ENCODE measurements at places on chromosomes 16 and 17.

DNA sequence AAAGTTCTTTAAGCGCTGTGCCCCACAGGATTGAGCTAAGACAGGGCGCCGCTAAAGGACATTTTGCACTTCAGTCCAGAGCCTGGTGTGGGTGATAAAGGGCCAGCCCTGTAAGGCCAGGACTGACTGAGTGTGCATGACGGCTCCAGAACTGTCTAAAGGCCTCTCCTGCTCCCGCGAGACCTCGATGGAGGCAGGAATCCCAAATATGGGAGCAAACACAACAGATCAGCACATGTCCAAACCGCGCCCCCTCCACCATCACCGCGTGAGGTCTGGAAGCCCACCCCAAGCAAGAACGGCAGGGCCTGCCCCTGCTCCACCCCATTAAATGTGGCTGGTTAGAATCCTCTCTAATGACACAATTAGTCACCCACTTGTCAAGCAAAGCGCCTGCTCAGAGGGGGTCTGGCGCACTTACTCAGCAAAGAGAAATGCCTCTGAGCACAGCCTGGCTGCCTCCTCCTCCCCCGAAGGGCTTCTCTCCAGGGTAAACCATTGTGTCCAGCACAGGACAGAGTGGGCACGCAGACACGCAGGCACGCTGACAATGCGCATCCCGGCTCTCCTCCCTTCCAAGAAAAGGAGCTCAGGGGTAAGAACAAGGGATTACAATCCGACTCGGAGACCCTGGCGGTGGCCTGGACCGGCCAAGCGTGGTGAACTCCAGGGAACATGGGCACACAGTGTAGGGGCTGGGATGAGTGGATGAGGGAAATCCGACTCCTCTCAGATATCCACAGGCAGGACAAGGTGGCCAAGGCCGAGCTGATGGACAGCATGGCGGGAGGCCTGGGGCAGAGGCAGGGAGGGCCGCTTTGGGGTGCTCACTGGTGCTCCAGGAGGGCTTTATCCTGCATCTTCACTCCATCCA is 1.5 kb downstream of the MXRA7 start:
- DNase-seq, result no peak

GRCh38 chr17:62619417-62620155 is 7.9 kb upstream of the MRC2 start:
- DNase-seq, result no peak

GRCh38 chr17:44310188-44310587 is 1.8 kb downstream of the RUNDC3A start:
- no peak for DNase-seq

DNA sequence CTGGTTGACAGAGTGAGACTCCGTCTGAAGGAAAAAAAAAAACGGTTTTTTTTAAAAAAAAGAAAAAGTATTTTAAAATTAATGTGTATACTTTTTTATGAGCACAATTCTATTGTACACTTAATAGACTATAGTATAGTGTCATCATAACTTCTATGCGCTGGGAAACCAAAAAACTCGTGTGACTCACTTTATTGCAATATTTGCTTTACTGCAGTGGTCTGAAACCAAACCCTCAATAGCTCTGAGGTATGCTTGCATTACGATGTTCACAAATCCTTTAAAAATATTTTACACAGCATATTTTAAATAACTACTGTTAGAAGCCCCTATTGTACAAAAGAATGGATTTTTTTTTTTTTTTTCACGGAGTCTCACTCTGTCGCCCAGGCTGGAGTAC is 12.4 kb upstream of the MAP2K6 start:
- DNase-seq, result no peak

DNA sequence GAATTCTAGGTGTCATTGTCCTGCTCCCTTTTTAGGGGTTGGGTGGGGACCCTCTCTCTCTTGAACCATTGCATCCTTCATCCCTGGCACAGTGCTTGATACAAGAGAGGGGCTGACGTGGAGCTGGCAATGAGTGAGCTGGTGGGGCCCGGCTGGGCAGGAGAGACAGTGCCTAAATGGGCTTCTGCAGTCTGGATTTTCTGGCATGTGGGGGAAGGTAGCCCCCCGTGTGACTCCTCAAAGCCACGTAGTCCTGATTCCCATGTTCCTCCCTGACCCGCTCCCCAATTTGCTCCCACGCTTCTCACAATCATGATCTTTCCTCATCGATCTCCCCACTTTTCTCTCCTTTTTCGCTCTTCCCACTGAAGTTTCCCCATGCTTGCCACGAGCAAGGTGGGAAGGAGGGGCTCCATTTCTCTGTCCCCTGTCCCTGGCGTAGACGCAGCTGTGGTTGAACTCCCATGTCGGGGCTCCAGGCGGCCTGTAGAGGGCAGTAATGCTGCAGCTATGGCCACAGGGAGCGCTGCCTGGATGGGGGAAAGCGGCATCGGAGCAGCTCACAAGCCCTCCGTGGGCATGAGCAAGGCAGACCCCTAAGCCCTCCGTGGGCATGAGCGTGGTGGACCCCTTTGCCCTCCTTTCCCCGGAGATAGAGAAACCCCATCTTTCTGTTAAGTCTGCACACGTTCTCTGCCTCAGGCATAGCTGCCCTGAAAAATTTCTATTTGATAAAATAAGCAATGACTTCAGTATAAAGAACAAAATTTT is 47.5 kb downstream of the HAPSTR1 start:
- peak; percentile 74 for DNase-seq

- DNase-seq, result no peak
Measured at GRCh38 chr16:64983963-64984362, 137.9 kb downstream of the CDH11 start.

GRCh38 chr17:11404431-11405276 is 163.6 kb downstream of the SHISA6 start:
- no peak for DNase-seq

DNA sequence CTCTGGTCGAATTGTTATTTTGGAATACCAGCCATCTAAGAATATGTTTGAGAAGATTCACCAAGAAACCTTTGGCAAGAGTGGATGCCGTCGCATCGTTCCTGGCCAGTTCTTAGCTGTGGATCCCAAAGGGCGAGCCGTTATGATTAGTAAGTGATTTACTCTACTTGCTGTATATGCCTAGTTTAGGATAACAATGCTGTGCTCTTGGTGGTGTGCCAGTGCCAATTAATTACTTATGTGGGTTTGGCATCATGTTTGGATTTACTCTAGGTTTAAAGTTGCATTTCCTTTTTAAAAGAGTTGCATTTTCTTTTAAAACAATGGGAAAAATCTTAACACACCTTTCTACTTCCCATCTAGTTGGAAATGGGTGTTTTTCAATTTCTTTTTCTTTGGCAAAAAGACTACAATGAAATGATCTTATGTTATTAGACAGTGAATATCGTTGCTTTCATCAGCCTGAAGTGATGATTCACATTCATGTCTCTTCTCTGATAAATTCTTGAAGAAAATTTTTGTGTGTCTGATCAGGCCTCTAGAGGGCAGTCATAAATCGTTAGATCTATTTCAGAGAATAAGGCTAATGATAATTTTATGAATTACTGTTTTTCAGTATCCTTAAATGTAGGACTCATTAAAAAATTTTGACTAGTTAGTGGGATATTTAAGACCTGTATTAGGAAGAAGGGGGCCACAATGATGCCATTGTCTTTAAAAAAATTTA is 5.6 kb downstream of the SF3B3 start:
- peak; percentile 77 for DNase-seq

DNA sequence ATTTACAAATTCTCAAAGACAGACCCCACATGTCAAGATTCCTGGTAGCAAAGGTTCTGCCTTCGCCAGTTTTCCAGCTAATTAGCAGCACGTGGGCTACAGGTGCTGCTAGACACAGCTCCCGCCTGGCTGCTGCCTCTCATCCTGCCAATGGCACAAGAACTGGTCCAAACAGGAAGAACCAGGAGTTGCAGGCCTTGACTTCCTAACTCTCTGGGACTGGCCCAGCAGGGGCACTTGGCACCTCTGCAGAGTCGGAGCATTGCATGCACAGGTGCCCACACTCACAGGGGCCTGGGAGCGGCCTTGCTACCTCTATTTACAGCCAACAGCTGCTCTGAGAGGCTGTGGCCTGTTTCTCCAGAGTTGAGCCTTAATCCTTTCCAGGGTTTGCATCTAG is 39.6 kb downstream of the TK2 start:
- DNase-seq, result no peak

DNA sequence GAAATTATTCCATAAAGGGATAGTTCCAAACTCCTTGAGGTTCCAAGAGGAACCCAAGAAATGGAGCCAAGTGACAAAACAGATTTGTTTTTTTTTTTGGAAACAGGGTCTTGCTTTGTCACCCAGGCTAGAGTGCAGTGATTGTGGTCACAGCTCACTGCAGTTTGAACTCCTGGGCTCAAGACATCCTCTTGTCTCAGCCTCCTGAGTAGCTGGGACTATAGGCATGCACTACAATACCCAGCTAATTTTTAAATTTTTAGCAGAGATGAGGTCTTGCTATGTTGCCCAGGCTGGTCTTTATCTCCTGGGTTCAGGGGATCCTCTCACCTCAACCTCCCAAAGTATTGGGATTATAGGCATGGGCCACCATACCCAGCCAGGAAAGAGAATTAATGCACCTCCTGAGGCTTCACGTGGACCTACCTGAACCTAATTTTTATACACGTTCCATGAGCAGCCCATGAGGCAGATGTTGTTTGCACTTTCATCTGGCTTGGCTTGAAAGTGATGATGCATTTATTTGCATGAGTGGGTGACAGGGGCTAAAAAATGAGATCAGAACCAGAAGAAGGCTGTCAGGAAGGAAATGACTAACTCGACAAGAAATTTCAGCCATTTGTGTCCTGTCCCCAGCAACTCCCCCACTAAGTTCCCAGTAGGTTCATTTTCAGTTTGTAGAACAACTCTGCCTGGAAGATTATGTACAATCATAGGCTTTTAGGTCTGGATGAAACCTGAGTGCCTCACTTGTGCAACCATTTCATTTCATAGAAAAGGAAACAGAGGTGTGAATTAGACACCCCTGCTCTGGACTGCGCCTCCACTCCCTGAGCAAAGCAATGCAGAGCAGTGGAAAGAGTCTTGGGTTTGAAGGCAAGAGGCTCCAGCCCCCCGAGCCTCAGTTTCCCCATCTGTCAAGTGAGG is 10.3 kb upstream of the IRF8 start:
- peak; percentile 85 for DNase-seq

Measured in suppressor macrophage treated with lipopolysaccharide for 1 hour (primary cell).